T-helper 22 cell (primary cell): ENCODE measurements at places on chromosomes 13 and 19.

- no peak for DNase-seq
These were observed 546.1 kb downstream of the SUCLA2 start for GRCh38 chr13:47454986-47455385.

GRCh38 chr13:72384186-72384823 is 343.1 kb downstream of the MZT1 start:
- DNase-seq: no peak

- no peak for DNase-seq
These were observed 33.2 kb downstream of the UNC13A start for GRCh38 chr19:17654993-17655392.

GRCh38 chr13:77300176-77301037 is 26.5 kb downstream of the MYCBP2 start:
- DNase-seq: no peak

- DNase-seq: no peak
These were observed 11.3 kb downstream of the KHSRP start for GRCh38 chr19:6413291-6413690.

- DNase-seq: no peak
These were observed 58.2 kb downstream of the USP12 start for GRCh38 chr13:27113436-27113835.

DNA sequence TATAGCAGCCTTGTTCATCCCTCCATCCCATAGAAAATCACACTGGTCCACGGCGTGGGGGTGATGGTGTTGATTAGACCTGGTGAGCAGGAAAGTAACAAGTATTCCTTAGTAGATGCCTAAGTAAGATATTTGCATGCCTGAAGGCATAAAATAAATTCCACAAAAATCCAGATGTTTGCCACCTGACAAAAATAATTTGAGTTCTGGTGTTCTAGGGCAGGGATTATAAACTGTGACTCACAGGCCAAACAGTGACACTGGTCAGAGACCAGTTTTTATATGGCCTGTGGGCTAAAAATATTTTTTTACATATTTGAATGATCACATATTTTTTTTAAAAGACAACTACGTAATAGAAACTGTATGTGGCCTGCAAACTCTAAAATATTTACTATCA is 310.7 kb downstream of the RFC3 start:
- DNase-seq: no peak

GRCh38 chr19:15197275-15197941 is 3.4 kb downstream of the NOTCH3 start:
- DNase-seq: no peak

GRCh38 chr13:81171065-81171647 is 830.2 kb upstream of the SPRY2 start:
- no peak for DNase-seq

DNA sequence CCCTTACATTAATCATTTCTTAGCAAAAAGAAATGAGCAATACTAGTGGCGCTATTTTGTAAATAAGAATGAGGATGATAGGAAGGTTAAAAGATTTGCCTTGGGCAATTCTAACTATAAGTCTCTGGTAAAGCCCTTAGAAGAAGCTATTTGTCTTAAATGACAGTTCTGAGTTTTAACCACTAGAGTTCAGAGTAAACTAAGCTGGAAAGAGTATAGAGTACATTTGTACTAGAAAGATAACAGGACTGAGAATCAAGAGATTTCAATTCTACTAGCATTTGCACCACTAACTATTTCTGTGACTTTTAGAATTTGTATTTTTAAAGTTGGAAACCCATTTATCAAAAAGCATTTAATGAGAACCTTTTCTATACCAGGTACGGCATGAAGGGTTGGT is 750.3 kb downstream of the OLFM4 start:
- DNase-seq: no peak
